ENCODE measurements at places on chromosomes 12 and 14. TPM values are rescaled to one million over a fixed set of nuclear protein-coding genes. Genes with fewer than 3 reads are reported as not detected.

The AKAP3 gene
- 0.97 TPM for total RNA-seq

The FITM1 gene
- total RNA-seq = under 0.01 TPM

The PTPN21 gene
- total RNA-seq = 4.4 TPM

The HIGD1C gene
- total RNA-seq = not detected

The SLC5A8 gene
- total RNA-seq = not detected

The HOXC6 gene
- not detected for total RNA-seq

The NID2 gene
- 5.5 TPM for total RNA-seq

The TMEM52B gene
- not detected for total RNA-seq

The PRIMA1 gene
- not detected for total RNA-seq

The RSRC2 gene
- 30.2 TPM for total RNA-seq

The POC1B gene
- total RNA-seq = 15.9 TPM

The GPR84 gene
- not detected for total RNA-seq

The LHX5 gene
- total RNA-seq = not detected

The SAMD15 gene
- 4.0 TPM for total RNA-seq

The CCDC196 gene
- not detected for total RNA-seq

The LIN7A gene
- 1.8 TPM for total RNA-seq

The GZMB gene
- total RNA-seq = not detected

The PCED1B gene
- total RNA-seq = 1.1 TPM

The ZNF891 gene
- 0.76 TPM for total RNA-seq

The KRT71 gene
- not detected for total RNA-seq

The KRT77 gene
- total RNA-seq = not detected

The NAA30 gene
- 25.3 TPM for total RNA-seq

The KRT74 gene
- not detected for total RNA-seq

The RARG gene
- total RNA-seq = 4.3 TPM

The POTEM gene
- total RNA-seq = not detected

The LPAR5 gene
- total RNA-seq = not detected

The RNF212B gene
- total RNA-seq = not detected

The HOXC4 gene
- total RNA-seq = not detected

The GALC gene
- total RNA-seq = 16.0 TPM

The GUCY2C gene
- not detected for total RNA-seq

The PPP1R36 gene
- total RNA-seq = 0.32 TPM

The PLBD2 gene
- 17.2 TPM for total RNA-seq

The PZP gene
- total RNA-seq = 0.97 TPM

The L3HYPDH gene
- 47.0 TPM for total RNA-seq

The IL26 gene
- total RNA-seq = not detected
